ENCODE measurements at places on chromosomes 1 and 21. TPM values are rescaled to one million over a fixed set of nuclear protein-coding genes. Genes with fewer than 3 reads are reported as not detected.

GRCh38 chr1:202671399-202671798 lies 38.9 kb downstream of the SYT2 start:
- DNase-seq: no peak
- H3K4me1 ChIP-seq: no peaks in the 10 kb centered on the region
- H3K36me3 ChIP-seq: no peaks in the 10 kb centered on the region
- H3K4me3 ChIP-seq: no peak overlapping the region
- no peaks in the 10 kb centered on the region for H3K27me3 ChIP-seq

DNA sequence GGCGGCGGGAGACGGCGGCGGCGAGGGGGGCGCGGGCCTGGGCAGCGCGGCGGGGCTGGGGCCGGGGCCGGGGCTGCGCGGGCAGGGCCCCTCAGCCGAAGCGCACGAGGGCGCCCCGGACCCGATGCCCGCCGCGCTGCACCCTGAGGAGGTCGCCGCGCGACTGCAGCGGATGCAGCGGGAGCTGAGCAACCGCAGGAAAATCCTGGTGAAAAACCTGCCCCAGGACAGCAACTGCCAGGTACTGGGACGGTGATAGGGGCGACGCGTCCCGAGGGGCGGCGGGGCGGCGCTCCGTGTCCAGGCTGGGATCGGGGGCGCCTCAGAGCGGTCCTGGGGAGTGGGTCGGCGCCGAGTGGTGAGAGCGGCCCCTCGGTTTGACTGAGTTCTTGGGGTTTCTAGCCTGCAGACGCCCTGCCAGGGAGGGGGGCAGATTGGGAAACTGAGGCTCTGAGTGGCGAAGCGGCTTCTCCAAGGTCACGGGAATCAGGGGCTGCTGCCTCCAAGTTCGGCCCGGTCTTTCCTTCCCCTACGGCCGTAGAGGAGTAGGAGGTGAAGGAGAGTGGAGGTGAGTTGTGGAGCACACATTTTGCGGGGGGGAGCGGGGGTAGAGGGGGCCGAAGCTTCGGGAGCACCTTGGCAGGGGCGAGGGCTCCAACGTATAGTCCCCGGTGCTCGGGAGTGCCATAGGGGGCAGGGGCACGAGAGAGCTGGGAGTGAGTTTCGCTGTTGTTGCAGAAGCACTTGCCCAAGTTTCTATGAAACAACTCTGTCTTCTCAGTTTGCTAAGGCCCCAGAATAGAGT lies 508 bp downstream of the RAVER2 start:
- peak overlapping the region; percentile 51 for H3K4me3 ChIP-seq
- peaks cover 27% of the 10 kb centered on the region for H3K4me1 ChIP-seq
- H3K27me3 ChIP-seq: no peaks in the 10 kb centered on the region
- peak; percentile 41 for DNase-seq
- H3K36me3 ChIP-seq: no peaks in the 10 kb centered on the region

DNA sequence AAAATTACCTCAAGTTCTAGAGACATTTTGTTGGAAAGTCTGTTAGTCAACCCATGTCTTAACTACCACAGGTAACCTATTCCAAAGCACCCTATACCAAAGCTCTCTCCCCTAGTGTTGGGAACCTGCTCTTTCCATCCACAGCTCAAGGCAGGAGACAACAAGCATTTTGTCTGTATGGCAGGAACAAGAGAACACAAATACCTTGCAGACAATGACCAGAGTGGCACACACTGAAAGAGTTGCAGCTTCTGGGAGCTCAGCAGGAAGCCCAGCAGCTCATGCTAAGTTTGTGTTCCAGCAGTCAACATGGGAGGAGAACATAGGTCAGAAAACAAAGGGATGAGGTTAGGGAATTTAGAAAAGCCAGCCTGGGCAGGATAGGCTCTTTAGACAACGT lies 300.8 kb downstream of the HHIPL2 start:
- H3K36me3 ChIP-seq: no peaks in the 10 kb centered on the region
- H3K27me3 ChIP-seq: no peaks in the 10 kb centered on the region
- H3K4me3 ChIP-seq: no peak overlapping the region
- H3K27ac ChIP-seq: no peak overlapping the region

DNA sequence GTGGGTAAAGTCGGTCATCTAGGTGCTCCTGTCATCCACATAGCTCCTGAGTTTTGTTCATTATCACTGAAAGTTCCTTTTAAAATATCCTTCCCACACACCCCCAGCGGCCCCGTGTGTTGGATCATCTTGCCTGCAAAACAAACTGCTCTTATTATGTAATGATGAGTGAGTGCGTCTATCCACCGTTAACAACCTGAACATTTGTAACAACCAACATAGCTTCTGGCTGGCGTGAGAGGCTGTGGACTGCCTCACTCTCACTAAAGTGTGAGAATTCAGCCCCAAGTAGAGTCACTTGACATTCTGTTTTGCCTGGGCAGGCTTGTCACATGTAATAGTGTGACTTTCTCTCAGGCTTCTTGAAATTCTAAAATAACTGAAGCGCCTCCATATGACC lies 14.5 kb upstream of the KCNA2 start:
- H3K27ac ChIP-seq: no peak overlapping the region
- H3K36me3 ChIP-seq: no peaks in the 10 kb centered on the region
- no peak for DNase-seq
- H3K4me1 ChIP-seq: no peaks in the 10 kb centered on the region

- H3K27ac ChIP-seq: no peak overlapping the region
- peaks cover 9% of the 10 kb centered on the region for H3K36me3 ChIP-seq
- H3K4me3 ChIP-seq: no peak overlapping the region
- DNase-seq: no peak
Observed at GRCh38 chr1:243316366-243316989, 60.6 kb downstream of the SDCCAG8 start.

The C4BPB gene
- 8.7 TPM for total RNA-seq

GRCh38 chr1:235012436-235013210 lies 116.0 kb downstream of the TOMM20 start:
- H3K36me3 ChIP-seq: no peaks in the 10 kb centered on the region
- H3K4me3 ChIP-seq: no peak overlapping the region
- H3K27ac ChIP-seq: peak overlapping the region; percentile 69

The COL11A1 gene
- total RNA-seq: 0.23 TPM

The TRIM33 gene
- total RNA-seq: 92.2 TPM

The TGFBR3 gene
- 61.8 TPM for total RNA-seq

DNA sequence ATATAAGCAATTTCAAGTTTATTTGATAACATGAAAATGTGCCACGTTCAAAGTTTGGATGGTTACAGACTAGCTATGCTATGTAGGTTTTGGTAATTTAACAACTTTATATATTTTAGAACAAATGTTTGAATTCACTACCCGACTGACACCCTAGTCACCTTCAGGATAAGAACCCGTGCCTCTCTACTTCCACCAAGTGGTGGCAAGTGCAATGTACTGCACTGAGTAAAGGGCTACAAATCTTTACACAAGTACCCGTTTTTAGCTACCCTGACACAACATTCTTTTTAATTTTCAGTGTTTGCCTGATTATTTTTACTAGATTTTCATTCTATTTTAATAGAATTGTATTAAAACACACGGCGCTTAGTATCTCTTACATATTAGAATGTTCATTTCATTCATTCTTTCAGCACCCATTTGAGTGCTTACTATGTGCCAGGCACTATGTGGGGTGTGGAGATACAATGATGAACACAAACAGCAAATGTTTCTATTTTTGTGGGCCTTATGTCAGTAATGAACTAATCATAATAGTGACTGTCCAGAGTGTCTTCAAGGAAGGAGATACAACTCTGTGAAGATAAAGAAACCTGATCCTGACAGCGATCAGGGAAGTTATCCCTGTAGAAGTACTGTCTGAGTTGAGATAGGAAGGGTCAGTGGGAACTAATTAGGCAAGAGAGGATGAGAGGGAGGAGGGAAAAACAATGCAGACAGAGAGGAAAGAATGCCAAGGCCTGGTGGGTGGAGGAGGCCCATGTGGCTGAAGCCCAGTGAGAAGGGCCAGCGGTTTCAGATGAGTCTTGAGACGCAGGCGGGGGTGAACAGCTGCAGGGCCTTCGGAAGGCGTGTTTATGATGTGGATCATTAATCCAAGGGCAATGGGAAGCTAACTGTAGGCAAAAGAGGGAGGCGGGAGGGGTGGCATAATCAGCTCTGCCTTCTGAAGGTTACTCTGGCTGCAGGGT lies 3.8 kb downstream of the LCA5L start:
- H3K4me1 ChIP-seq: peaks cover 18% of the 10 kb centered on the region
- no peak overlapping the region for H3K4me3 ChIP-seq
- no peaks in the 10 kb centered on the region for H3K27me3 ChIP-seq

- no peaks in the 10 kb centered on the region for H3K36me3 ChIP-seq
- DNase-seq: no peak
- H3K4me1 ChIP-seq: peaks cover 24% of the 10 kb centered on the region
- no peaks in the 10 kb centered on the region for H3K27me3 ChIP-seq
- no peak overlapping the region for H3K27ac ChIP-seq
Observed at GRCh38 chr1:32929366-32929765, 28.2 kb upstream of the TMEM54 start.

The PCP4L1 gene
- total RNA-seq: 5.1 TPM

- H3K36me3 ChIP-seq: peaks cover 12% of the 10 kb centered on the region
- peak overlapping the region; percentile 32 for H3K27ac ChIP-seq
- no peak for DNase-seq
- no peaks in the 10 kb centered on the region for H3K27me3 ChIP-seq
- peaks cover 3% of the 10 kb centered on the region for H3K4me1 ChIP-seq
Observed at GRCh38 chr1:89191314-89191713, 7.4 kb downstream of the GBP4 start.

The RNF186 gene
- not detected for total RNA-seq

- H3K4me3 ChIP-seq: no peak overlapping the region
- peak overlapping the region; percentile 65 for H3K27ac ChIP-seq
Observed at GRCh38 chr1:44034976-44035716, 3.9 kb upstream of the SLC6A9 start.

DNA sequence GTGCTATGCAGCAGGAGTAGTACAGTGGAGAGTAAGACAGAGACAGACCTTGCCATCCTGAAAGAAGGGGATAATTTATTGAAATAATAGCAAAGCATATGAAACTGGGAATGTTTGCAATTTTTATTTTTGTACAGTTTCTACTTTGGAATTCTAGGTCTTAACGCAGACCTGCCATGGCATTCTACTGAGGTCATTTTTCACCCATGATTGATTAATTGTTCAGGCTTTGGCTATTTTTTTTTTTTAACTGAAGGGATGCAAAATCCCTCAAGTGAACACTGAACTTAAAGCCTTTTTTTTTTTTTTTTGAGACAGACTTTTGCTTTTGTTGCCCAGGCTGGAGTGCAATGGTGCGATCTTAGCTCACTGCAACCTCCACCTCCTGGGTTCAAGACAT lies 27.1 kb downstream of the MTF2 start:
- H3K4me1 ChIP-seq: peaks cover under 1% of the 10 kb centered on the region
- no peaks in the 10 kb centered on the region for H3K36me3 ChIP-seq
- no peak overlapping the region for H3K4me3 ChIP-seq
- no peaks in the 10 kb centered on the region for H3K27me3 ChIP-seq
- no peak overlapping the region for H3K27ac ChIP-seq
- DNase-seq: no peak

The PDPN gene
- 9.4 TPM for total RNA-seq

- H3K27me3 ChIP-seq: no peaks in the 10 kb centered on the region
- no peaks in the 10 kb centered on the region for H3K36me3 ChIP-seq
- H3K4me1 ChIP-seq: peaks cover 16% of the 10 kb centered on the region
Observed at GRCh38 chr1:207944571-207944970, 33.6 kb upstream of the CD34 start.

The LAX1 gene
- total RNA-seq: 4.2 TPM

DNA sequence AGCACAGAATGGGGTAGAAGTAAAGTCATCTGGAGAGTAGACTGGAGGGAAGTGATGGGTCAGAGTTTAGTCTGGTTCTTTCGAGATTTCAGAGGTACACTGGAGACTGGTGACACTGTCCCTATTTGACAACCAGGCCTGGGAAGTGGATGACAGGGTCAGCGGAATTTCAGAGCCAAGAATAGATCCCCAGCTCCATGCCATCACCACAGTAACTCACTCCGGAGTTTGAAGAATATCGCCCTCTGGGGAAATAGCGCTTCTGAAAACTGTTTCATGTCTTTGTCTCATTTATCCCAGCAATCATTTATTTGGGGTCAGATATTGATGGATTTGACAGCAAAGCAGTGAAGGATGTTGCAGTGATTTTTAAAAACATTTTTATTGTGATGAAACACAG lies 7.6 kb upstream of the NFASC start:
- H3K4me1 ChIP-seq: no peaks in the 10 kb centered on the region
- no peaks in the 10 kb centered on the region for H3K27me3 ChIP-seq
- no peaks in the 10 kb centered on the region for H3K36me3 ChIP-seq
- no peak overlapping the region for H3K4me3 ChIP-seq
- H3K27ac ChIP-seq: no peak overlapping the region

The ABCA4 gene
- total RNA-seq: under 0.01 TPM

- no peak for DNase-seq
- H3K4me3 ChIP-seq: no peak overlapping the region
- H3K4me1 ChIP-seq: no peaks in the 10 kb centered on the region
- no peaks in the 10 kb centered on the region for H3K36me3 ChIP-seq
- H3K27ac ChIP-seq: no peak overlapping the region
Observed at GRCh38 chr1:66288048-66288447, 245.9 kb upstream of the SGIP1 start.

DNA sequence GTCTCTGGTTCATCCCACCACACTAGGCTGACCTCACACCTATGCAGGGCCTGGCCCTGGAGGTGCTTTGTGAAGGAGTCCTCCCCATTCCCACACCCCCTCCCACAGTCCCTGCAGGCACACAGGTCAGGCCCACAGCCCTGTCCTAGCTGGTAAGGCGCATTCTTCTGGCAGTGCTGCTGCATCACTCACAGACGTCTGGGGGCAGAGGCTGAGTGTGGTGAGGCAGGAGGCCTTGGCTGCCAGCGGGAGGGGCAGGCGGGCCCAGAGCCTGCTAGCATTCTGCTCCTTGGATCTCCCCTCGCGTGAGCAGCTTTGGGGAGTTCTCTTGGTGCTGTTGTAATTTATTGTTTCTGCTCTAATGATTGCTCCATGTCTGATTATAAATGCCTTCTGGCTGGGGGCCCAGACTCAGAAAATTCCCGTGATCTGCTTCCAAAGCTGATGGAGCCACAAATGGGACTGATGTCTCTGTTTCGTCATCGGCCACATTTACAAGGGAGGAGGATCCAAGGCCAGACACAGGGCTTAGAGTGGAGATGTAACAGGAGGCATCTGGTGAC lies 62.9 kb downstream of the TRABD2B start:
- H3K36me3 ChIP-seq: no peaks in the 10 kb centered on the region
- no peak for DNase-seq
- H3K27ac ChIP-seq: no peak overlapping the region
- H3K27me3 ChIP-seq: no peaks in the 10 kb centered on the region
- H3K4me1 ChIP-seq: no peaks in the 10 kb centered on the region

The SLC45A3 gene
- total RNA-seq: 9.9 TPM

The LCE3B gene
- total RNA-seq: not detected

The FCRL6 gene
- 3.5 TPM for total RNA-seq

Data from upper lobe of left lung (tissue), 6 donors.